ENCODE measurements at places on chromosomes 7 and 10.
A peak's percentile ranks its signal among the peaks of the same experiment; 100 is the strongest.

DNA sequence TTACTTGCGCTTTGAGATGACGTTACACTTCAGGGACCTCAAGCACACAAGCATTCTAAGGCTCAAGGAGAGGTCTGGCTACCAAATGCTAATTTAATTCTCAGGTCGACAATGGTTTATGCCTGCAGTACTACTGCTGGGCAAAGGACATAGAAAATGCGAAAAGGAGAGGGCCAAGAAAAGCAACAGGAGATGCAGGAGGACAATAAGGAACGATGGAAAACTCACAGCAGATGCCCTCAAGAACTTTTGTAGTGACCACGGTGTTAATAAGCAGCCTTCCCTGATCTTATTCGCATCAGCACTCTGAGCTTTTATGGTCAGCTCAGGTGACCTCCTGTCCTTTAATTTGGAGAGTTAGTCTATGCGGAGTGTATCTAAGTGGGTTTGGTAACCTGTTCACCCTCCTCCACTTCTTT, 146.3 kb downstream of the GPR85 start:
- no peak for DNase-seq

- DNase-seq, result no peak
Measured at GRCh38 chr7:125424721-125425120, 495.1 kb upstream of the POT1 start.

GRCh38 chr7:94183891-94184290, 179.7 kb upstream of the BET1 start:
- no peak for DNase-seq

GRCh38 chr7:13538669-13539068, 450.8 kb downstream of the ETV1 start:
- no peak for DNase-seq

DNA sequence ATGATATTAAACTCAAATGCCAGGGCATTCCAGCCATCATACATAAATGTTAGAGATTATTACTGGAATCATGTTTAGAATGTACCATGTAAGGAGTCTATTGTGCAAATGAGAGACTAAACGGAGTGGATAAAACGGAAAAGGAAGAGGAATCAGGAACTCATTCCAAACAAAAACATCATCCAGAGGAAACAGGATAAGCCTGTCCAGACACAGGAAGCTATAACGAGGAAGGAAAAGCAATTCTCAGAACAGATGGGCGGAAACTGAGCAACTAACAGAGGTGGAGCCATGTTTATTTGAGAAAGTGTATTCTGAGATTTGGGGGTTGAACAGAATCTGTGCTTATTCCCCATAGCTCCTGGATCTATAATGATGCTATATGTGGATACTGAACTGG, 52.3 kb upstream of the TRIM24 start:
- DNase-seq, result peak; percentile 3

- no peak for DNase-seq
Measured at GRCh38 chr7:47982610-47983009, 3.2 kb upstream of the HUS1 start.

GRCh38 chr10:100510533-100511308, 8.9 kb downstream of the SEC31B start:
- no peak for DNase-seq

GRCh38 chr10:59362959-59363381, 621 bp upstream of the FAM13C start:
- DNase-seq, result no peak

DNA sequence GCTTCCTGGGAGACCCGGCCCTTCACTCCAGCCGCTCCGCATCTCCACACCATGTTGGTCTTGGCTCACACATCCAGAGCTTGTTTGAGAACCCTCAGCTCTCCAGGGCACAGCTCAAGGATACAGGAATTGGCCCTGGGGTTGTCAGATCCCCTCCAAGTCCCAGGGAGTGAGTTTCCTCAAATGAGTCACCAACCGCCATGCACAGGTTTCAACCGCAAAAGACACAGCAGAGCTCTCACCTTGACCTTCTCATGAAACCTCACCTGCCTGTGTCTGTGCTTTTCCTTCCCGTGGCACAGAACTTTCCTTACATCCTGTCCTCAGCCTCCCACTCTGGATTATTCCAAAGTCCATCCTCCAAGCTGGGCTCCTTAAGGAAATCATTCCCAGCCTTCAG, 20.6 kb downstream of the AZGP1 start:
- no peak for DNase-seq

GRCh38 chr7:79789584-79790345, 336.3 kb upstream of the MAGI2 start:
- no peak for DNase-seq

DNA sequence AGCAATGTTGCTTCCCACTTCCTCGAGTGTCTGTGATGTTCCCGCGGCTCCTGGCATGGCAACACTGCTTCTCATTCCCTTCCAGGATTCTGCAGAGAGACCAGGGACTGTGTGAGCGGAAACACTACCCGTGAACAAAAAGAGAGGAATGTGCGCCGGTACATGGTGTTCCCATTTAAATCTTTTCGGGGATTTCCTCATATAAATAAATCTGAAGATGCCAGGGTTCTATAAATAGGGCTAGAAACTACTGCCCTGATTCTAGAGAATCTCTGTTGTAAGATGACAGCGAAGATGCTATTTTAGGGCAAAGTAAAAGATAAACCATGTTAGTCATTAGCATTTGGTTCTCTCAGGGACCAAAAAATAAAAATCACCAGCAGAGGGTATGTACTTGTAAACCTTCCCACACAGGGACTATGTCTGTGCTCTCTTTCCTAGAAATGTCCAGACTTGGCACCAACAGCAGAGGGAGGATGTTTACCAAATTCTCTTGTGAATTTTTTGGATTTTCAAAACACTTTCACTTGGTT, 92.2 kb upstream of the DDC start:
- DNase-seq, result no peak

- peak; percentile 59 for DNase-seq
Measured at GRCh38 chr10:48667960-48668590, 16.6 kb upstream of the WDFY4 start.

DNA sequence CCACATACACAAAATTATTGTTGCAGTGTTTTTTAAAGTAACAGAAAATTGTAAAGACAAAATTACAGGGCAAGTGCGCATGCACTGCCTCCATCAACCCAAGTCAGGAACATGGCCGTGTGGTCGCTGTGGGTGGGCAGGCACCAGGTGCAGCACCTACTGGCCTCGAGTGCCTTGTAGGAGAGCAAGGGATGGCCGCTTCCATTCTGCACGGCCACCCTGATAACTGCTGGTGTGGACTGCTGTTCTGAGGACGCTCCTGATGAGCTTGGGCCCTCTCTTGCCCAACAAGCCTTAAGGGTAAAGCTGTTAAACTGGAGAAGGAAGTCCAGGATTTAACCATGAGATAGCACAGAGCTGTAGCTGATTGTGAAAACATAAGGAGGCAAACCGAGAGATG, 124.6 kb upstream of the PPP1R9A start:
- no peak for DNase-seq

DNA sequence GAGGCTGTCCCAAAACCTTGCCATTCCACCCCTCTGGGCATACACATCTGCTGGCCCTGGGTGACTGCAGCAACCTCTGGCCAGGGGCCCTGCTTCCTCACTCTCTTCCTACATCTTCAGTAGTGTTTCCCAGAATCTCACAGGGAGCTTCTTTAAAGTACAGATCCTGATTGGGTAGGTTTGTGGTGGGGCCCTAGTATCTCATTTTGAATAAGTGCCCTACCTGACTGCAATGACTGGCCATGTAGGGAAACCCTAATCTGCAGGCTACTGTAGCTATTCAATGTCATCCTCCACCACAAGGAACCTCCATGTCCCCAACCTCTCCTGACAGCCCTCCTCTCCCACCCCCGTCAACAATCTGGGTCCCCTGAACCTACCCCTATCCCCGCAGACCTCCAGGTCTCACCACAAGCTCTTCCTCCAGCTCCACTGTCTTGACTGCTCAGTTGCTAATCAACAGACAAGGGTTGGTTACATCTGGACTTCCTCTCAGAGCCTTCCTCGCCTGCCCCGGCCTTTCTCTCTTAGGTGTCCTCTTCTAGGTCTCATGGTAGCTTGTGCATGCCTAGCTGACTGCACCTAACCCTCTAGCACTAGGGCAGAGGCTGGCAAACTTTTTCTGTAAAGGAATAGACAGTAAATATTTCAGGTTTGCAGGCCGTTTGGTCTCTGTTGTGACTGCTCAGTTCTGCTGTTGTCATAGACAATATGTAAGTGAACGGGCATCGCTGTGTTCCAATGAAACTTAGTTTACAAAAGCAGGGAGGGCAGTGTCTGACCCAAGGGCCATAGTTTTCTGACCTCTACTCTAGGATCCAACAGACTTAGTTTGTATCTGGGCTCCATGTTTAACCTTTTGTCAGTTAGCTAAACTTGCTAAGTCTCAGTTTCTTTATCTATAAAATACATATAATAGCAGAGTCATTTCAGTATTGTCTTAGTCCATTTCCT, 121.1 kb downstream of the AOAH start:
- no peak for DNase-seq

DNA sequence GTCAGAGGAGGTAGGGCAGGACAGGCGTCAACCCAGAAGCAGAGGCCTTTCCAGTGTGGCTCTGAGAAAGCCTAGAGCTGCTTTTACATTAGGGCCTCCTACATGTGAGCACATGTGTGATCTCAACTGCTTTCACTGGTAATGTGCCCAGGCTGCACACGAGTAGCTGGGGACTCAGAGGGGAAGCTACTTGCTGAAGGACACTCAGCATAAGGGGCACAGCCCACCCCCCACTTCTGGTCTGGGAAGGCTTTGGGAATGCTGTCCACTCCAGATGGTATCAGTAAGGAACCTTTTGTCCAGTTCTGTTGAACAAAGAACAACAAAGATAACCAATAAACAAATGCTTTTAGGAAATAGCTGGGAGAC, 18.9 kb downstream of the PRF1 start:
- DNase-seq, result no peak

DNA sequence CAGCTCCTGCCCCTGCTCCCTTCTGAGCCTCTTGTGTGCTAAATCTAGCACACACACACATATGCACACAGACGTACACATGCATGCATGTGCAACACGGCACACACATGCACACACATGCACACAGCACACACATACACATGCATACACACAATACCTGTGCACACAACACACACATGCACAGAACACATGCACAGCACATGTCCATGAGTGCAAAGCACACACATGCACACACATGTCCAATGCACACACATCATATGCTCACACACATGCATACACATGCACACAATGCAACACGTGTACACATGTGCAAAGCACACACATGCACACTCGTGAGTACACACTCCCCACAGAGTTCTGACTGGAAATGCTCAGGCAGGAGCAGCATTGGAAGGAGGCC, 115.0 kb downstream of the WDR37 start:
- DNase-seq, result no peak

DNA sequence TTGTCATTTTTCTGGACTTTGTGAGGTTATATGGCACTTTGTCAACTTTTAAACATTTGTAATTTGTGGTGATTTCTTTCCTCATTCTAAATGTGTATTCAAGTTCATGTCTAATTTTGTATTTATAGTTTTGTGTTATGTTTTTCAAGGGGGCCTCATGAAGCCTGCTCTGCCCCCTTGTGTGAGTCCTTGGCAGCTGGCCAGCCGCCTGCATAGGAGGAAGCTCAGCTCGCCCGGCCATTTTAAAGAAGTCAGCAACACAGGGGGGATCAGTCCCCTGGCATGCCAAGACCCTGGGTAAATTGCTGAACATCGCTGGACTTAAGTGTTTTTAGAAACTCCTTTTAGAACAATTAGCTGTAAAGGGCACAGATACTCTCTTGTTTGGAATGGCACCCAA, 123.0 kb downstream of the ANLN start:
- DNase-seq, result no peak

DNA sequence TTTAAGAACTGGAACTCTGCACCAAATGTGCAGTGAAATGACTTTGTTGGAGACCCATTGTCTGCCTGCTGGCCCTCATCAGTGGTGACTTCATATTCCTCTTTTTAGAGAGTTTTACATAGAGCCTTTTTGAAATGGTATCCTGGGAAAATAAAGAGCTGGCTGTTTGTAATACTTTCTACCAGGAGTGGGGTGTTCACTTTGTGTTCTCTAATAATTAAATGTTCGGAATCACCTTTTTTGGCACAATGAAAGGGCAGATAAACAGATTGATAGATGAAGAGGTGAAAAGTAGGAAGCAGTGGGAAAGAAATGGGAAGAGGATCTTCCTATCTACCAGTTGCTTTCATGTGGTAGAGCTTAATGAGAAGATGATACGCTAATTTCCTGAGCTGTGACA, 55.5 kb downstream of the PRPF18 start:
- DNase-seq, result no peak

DNA sequence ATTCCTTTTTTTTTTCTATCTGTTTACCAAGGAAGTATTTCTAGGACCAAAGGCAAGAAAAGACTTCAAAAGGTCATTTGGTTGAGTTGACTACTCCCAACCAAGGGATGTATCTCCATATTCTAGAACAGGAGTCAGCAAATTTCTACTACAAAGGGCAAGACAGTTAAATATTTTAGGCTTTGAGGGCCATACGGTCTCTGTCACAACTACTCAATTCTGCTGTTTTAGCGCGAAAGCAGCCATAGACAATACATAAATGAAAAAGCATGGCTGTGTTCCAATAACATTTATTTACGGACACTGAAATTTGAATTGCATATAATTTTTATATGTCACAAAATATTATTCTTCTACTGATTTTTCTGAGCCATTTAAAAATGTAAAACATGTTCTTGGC, 8.5 kb upstream of the ARID5B start:
- no peak for DNase-seq

DNA sequence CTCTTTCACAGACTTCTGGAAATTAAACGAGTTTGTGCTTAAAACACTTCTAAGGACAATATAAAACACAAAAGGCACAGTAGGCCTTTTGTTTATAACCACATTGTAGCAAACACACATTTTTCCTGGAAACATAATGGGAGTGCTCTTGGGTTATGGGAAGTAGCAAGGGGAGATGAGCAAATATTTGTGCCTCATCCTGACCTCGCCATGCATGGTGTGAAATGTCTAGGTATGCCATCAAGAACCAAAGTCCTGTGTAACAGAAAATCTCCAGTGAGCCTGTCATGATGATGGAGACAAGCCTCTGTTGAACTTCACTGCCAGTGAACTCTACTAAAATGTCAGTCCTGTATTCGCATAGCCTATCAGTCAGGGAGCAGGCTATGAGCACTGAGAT, 1029.6 kb downstream of the LRMDA start:
- no peak for DNase-seq

DNA sequence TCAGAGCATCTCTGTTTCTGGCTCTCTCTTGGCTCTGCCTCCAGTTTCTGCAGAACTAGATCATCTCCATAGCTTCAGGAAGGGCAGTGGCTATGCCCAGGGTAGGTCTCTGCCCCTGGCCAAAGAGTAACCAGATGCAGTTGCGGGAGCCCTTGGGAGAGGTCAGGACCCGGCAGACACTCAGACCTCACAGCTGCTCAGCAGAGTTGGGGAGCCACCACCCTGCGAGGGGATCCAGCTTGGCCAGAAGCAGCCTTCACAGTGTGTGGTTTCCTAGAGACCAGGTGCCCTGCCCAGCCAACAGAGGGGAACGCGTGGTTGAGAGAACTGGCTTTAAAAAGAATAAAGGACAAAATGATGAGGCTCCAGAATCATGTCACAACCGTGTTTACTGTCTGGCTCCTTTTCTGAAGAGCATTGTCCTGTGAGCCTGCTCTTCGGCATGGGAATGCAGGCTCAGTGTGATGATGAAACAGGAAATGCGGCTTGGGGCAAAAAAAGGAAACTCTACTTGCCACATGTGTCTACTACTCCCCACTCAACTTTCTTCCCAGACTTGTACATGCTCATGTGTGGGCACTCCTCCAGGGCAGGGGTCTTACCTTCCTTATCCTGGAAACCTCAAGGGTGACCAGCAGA, 243.1 kb downstream of the INHBA start:
- peak; percentile 73 for DNase-seq

- no peak for DNase-seq
Measured at GRCh38 chr10:72095195-72095594, 6.8 kb upstream of the SPOCK2 start.

- no peak for DNase-seq
Measured at GRCh38 chr7:104825099-104825498, 188.9 kb upstream of the KMT2E start.

All from inflammatory macrophage (primary cell).